ENCODE measurements at places on chromosomes 13 and 19. TPM values are rescaled to one million over a fixed set of nuclear protein-coding genes. Genes with fewer than 3 reads are reported as not detected.

The S1PR5 gene
- 307 TPM for total RNA-seq

GRCh38 chr13:73754241-73754640, 380.0 kb downstream of the KLF12 start:
- peaks cover 3% of the 10 kb centered on the region for H3K36me3 ChIP-seq
- peaks cover 3% of the 10 kb centered on the region for H3K4me1 ChIP-seq
- H3K4me3 ChIP-seq: no peak overlapping the region
- no peak overlapping the region for H3K27ac ChIP-seq

DNA sequence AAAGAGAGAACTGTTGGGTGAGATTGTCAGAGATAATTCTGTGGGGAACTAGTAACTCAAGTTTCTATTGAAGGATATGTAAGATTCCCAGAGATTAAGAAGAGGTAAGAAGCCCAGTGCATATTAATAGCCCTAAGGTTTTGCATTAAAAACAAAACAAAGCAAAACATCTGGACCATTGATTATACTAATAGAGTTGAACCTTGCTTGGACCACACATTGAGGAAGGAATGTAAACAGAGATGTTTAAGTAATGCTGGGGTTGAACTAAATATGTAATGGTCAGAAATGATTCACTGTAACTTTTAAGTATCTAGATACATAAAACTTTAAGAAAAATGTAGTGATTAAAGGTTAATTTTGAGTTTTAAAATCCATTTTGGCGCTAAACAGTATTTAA, 1770.0 kb downstream of the PCDH9 start:
- no peak for DNase-seq
- no peaks in the 10 kb centered on the region for H3K27me3 ChIP-seq

DNA sequence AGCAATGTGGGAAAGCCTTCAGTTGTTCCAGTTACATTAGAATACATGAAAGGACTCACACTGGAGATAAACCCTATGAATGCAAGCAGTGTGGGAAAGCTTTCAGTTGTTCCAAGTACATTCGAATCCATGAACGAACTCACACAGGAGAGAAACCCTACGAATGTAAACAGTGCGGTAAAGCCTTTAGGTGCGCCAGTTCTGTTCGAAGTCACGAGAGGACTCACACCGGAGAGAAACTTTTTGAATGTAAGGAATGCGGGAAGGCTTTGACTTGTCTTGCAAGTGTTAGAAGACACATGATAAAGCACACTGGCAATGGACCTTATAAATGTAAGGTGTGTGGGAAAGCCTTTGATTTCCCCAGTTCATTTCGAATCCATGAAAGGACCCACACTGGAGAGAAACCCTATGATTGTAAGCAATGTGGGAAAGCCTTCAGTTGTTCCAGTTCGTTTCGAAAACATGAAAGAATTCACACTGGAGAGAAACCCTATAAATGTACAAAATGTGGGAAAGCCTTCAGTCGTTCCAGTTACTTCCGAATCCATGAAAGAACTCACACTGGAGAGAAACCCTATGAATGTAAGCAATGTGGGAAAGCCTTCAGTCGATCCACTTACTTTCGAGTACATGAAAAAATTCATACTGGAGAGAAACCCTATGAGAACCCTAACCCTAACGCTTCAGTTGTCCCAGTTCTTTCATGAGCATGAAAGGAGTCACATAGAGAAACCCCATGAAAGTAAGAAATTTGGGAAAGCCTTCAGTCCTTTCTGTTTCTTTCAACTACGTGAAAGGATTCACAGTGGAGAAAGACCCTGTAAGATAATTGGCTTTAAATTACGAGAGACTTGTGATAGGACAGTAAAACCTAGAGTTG, 20.1 kb downstream of the ZNF627 start:
- no peaks in the 10 kb centered on the region for H3K4me1 ChIP-seq
- no peak overlapping the region for H3K27ac ChIP-seq
- H3K36me3 ChIP-seq: peaks cover 34% of the 10 kb centered on the region
- no peak for DNase-seq

DNA sequence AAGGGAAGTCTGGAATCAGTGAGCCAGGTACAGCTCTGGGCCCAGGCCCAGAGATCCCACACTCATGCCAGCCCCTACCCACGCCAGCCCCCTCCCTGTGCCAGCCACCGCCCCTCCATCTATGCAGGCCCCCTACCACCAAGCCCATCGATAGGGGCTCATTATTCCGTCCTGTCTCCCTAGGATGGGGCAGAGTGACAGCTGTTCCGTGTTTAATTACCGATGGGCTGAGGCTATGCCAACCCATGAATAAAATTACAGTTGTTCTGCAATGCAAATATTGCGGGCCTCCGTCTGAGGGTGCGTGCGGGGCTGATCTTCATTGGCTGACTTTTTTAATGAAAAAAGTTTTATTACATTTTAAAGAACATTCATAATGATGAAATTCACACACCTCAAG, 35.6 kb upstream of the PEPD start:
- H3K27me3 ChIP-seq: no peaks in the 10 kb centered on the region
- no peak overlapping the region for H3K27ac ChIP-seq
- DNase-seq: no peak
- H3K4me3 ChIP-seq: no peak overlapping the region
- no peaks in the 10 kb centered on the region for H3K4me1 ChIP-seq

GRCh38 chr13:21556051-21556450, 47.9 kb downstream of the MICU2 start:
- no peaks in the 10 kb centered on the region for H3K27me3 ChIP-seq
- no peak for DNase-seq
- no peak overlapping the region for H3K27ac ChIP-seq
- no peak overlapping the region for H3K4me3 ChIP-seq
- peaks cover 3% of the 10 kb centered on the region for H3K36me3 ChIP-seq

The ZNF98 gene
- not detected for total RNA-seq

The CEBPA gene
- 19.5 TPM for total RNA-seq

- no peaks in the 10 kb centered on the region for H3K36me3 ChIP-seq
- no peak overlapping the region for H3K4me3 ChIP-seq
- no peaks in the 10 kb centered on the region for H3K27me3 ChIP-seq
- no peaks in the 10 kb centered on the region for H3K4me1 ChIP-seq
- DNase-seq: no peak
Observed at GRCh38 chr13:100600915-100601314, 12.3 kb upstream of the GGACT start.

DNA sequence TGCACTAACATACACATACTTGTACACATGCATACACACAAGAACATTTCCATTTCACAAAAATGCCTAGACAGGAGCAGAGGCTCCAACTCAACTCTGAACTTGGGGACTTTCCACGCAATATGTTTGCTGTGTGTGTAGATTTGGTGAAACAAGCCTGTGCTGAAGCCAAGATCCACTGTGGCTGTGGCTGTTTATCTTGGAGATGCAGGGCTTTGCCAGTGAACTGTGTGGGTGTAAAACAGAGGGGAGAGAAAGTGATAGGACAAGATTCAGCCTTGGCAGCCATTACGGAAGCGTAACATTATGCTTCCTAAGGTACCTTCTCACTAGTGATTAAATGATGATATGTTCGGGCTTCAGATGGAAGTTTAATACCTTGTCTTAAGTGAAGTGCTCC, 73.2 kb upstream of the MBNL2 start:
- no peak overlapping the region for H3K27ac ChIP-seq
- H3K4me1 ChIP-seq: no peaks in the 10 kb centered on the region
- H3K27me3 ChIP-seq: no peaks in the 10 kb centered on the region
- no peak for DNase-seq
- H3K36me3 ChIP-seq: no peaks in the 10 kb centered on the region

DNA sequence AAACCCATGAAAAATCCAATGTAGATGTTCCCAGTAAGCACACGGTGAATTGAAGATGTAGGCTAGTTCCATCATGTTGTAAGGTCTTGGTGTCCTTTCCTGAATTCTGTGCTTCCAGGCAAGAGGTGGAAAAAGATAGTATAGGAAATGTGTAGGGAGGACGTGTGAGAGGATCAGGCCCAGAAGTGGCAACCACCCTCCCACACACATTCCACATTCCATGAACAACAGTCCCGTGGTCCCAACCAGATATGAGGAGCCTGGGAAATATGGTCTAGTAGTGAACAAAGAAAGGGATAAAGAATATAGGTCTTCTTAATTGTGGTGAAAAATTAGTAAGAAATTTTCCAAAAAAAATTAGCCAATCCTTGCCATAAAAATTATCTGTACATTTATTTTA, 1254.2 kb upstream of the SLC10A2 start:
- H3K36me3 ChIP-seq: no peaks in the 10 kb centered on the region
- H3K27ac ChIP-seq: no peak overlapping the region
- H3K27me3 ChIP-seq: no peaks in the 10 kb centered on the region
- no peaks in the 10 kb centered on the region for H3K4me1 ChIP-seq

- H3K36me3 ChIP-seq: no peaks in the 10 kb centered on the region
- H3K27me3 ChIP-seq: no peaks in the 10 kb centered on the region
- no peak overlapping the region for H3K27ac ChIP-seq
- no peak overlapping the region for H3K4me3 ChIP-seq
Observed at GRCh38 chr13:45185286-45185685, 15.6 kb downstream of the KCTD4 start.

- H3K4me1 ChIP-seq: peaks cover 3% of the 10 kb centered on the region
- peaks cover 36% of the 10 kb centered on the region for H3K36me3 ChIP-seq
- no peak overlapping the region for H3K4me3 ChIP-seq
- no peak for DNase-seq
- H3K27me3 ChIP-seq: no peaks in the 10 kb centered on the region
Observed at GRCh38 chr19:10258080-10258710, 6.2 kb downstream of the MRPL4 start.

GRCh38 chr13:89832827-89833226, 1514.7 kb upstream of the MIR17HG start:
- H3K36me3 ChIP-seq: no peaks in the 10 kb centered on the region
- no peaks in the 10 kb centered on the region for H3K27me3 ChIP-seq
- DNase-seq: no peak
- H3K4me3 ChIP-seq: no peak overlapping the region
- H3K27ac ChIP-seq: no peak overlapping the region
- H3K4me1 ChIP-seq: no peaks in the 10 kb centered on the region

The KDELR1 gene
- 46.0 TPM for total RNA-seq

DNA sequence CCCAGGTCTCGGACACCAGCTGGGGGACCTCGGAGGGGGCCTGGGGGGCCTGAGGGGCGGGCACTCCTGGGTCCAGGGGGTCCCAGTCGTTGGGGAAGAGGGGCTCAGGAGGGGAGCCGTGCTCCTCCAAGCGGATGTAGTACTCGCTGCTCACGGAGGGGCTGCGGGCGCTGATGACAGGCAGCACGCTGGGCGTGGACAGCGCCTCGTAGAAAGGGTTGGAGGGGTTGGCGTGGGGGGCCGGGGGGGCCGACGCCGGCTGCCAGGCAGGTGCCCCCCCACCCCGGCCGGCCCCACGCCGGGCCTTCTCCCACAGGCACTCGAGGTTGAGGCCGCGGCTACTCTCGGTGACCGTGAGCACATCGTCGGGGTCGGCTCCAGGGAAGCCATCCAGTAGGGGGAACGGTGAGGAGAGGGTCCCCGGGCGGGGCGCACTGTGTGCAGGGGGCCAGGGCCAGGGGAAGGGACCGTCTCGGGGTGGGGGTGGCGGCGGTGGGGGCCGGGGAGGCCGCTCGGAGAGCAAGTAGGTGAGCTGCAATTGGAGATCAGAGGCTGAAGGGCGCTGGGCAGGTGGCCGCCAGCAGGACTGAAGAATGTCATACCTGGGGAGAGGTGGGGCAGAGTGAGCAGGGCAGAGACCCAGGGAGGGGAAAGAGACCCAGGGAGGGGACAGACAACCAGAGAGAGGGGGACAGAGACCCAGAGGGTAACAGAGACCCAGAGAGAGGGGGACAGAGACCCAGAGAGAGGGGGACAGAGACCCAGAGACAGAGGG, 12.1 kb downstream of the LMTK3 start:
- peaks cover 30% of the 10 kb centered on the region for H3K27me3 ChIP-seq
- H3K4me3 ChIP-seq: no peak overlapping the region
- no peak for DNase-seq
- H3K27ac ChIP-seq: no peak overlapping the region

- H3K4me3 ChIP-seq: no peak overlapping the region
- H3K27me3 ChIP-seq: no peaks in the 10 kb centered on the region
- no peaks in the 10 kb centered on the region for H3K36me3 ChIP-seq
- H3K27ac ChIP-seq: no peak overlapping the region
- H3K4me1 ChIP-seq: no peaks in the 10 kb centered on the region
Observed at GRCh38 chr13:112145551-112146360, 78.8 kb downstream of the SOX1 start.

The PSG3 gene
- total RNA-seq: not detected

DNA sequence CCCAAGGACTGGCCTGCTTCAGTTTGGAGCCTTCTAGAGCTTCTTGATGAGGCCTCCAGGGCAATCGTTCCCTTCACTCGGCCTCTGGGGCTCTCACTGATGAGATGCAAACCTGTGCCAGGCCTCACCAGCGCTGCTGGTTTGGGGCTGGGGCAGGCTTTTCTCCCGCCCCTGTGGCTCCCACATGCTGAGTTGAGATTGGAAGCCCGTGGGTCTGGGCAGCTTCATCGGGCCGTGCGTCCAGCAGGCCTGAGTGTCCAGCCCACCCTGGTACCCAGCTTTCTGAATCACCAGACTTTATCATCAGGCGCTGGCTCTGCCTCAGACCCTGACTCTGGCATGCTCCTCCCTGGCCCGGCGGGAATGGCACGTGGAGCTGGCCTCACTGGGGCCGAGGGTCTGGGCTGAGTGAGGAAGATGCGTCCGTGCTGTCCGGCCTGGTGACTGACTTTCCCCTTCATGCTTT, 4.3 kb downstream of the CALM3 start:
- H3K27me3 ChIP-seq: no peaks in the 10 kb centered on the region
- H3K36me3 ChIP-seq: peaks cover 47% of the 10 kb centered on the region

GRCh38 chr13:48624858-48625257, 28.9 kb upstream of the CYSLTR2 start:
- H3K27me3 ChIP-seq: no peaks in the 10 kb centered on the region
- no peak overlapping the region for H3K4me3 ChIP-seq
- H3K4me1 ChIP-seq: no peaks in the 10 kb centered on the region
- no peak for DNase-seq
- H3K27ac ChIP-seq: no peak overlapping the region

DNA sequence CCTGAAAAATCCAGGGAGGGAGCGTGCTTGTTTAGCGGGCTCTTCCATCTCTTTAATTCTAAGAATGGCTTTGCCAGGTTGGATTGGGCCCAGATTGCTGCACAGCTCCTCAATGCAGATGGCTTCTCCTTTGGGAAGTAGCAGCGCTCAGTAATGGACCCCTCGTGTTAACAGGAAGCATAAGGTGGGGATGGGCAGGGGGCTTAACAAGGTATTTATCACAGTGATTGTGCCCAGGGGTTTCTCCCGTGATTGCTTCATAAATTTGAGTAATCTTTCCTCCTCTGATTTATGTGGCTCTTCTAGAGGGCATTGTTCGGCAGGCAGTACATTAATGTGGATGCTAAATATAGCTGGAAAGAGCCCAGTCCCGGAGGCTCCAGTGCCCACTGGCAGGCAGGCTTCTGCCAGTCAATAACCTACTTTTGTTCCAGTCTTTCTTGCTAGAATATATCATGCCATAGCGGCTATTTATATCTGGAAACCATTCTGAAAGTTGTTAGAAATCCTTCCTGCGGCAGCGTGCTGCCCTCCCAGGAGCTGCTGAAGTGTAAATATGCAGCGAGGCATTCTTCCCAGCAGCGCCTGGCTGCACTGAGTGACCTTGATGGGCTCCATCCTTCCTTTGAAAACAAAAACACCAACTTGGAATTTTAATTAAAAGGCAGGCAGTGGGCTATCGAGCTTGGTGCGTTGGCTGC, 65.0 kb downstream of the FGF9 start:
- no peaks in the 10 kb centered on the region for H3K36me3 ChIP-seq
- DNase-seq: no peak
- no peaks in the 10 kb centered on the region for H3K27me3 ChIP-seq
- no peaks in the 10 kb centered on the region for H3K4me1 ChIP-seq

The PRR36 gene
- total RNA-seq: 0.11 TPM

GRCh38 chr13:109394311-109394988, 391.9 kb downstream of the IRS2 start:
- no peak overlapping the region for H3K27ac ChIP-seq
- H3K27me3 ChIP-seq: no peaks in the 10 kb centered on the region
- no peak overlapping the region for H3K4me3 ChIP-seq
- DNase-seq: no peak
- no peaks in the 10 kb centered on the region for H3K4me1 ChIP-seq

All from natural killer cell (primary cell).